ENCODE measurements at places on chromosomes 7 and 10.
A peak's percentile ranks its signal among the peaks of the same experiment; 100 is the strongest.

- no peak for DNase-seq
These were observed 347.0 kb upstream of the MTPN start for GRCh38 chr7:136324073-136324704.

- no peak for DNase-seq
These were observed 3.2 kb downstream of the GLI3 start for GRCh38 chr7:42233695-42234331.

GRCh38 chr7:91659096-91659495, 221.4 kb downstream of the MTERF1 start:
- DNase-seq, result no peak

DNA sequence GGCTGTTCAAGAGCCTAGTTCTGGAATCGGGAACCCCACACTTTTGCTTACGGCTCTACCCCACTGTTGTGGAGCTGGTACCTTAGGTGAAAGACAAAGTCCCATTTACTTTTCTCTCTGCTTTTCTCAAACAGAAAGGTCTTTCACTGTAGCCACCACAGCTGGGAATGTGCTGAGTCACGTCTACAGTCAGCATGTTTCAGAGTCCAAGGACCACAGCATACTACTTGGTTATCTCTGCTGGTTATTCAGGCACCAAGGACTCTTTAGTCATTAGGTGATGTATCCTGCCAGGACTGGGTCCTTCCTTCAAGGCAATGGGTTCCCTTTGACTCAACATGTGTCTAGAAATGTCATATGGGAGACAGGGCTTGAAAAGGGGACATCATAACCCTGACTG, 266.8 kb upstream of the STEAP1 start:
- DNase-seq, result no peak

GRCh38 chr10:78165617-78166016, 132.0 kb downstream of the RPS24 start:
- peak; percentile 31 for DNase-seq

DNA sequence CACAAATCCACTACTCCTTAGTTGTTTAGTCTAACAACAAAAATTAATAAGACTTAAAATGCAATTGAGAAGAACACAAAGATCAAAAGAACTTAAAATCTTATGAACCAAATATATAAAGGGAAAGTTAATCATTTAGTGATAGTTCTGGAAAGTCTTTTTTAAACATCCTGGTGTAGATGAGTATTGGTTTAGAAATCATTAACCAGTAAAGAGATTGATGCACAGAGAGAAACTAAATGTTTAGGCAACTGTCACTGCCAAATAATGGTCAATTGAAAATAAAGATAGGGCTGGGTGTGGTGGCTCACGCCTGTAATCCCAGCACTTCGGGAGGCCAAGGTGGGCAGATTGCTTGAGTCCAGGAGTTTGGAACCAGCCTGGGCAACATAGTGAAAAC, 44.9 kb downstream of the SP8 start:
- DNase-seq, result no peak

DNA sequence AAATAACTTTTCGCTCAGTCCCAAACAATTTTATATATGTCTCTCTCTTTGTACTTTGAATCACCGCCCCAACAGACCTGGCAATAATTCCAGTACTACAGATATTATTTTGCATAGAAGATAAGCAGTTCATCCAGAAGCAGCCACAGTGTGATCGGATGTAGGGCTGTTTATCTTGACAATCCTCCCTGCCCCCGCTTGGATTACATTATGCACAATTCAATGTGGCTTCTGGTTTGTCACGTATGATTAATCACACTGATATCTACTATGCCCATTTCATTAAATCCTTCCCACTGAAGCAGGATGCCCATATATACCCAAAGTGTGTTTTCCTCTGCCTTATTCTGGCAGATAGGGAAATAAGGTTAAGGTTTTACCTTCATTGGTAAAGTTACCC, 115.2 kb downstream of the PDE1C start:
- DNase-seq, result no peak

GRCh38 chr7:100208911-100209408, 10.8 kb upstream of the PVRIG start:
- no peak for DNase-seq

DNA sequence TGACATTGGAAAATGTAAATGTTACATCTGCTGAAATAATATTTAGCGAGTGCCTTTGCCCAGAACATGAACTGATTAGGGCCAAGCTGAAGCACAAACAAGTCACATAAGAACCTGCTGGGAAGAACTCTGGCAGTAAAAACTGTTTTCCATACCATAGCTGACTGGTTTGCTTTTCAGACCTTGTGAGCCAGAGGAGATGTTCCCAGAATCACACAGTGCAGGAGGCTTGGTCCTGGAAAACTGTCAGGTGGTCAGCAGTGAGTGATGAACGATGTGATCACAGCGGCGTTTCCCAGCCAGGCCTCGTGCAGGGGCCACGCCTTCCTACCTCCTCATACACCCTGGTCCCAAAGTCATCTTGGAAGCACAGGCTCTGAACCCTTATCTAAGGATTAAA, 164.2 kb upstream of the EEPD1 start:
- no peak for DNase-seq

DNA sequence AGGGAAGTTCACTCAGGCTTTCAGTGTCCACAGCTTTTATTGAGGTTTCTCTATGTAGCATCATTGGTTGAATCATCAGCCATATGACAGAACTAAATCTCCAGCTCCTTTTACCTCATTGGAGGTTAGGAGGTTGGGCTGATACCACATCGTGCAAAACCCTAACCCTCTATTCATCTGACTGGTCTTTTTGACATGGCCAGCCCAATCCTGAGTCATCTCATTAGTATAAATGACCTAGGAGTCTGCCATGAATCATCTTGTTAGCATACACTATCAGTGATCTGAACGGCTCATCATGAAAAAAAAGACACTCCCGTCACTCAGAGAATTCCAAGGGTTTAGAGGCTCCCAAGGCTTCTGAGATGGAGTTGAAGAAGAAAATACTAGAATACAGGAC, 669.8 kb upstream of the POT1 start:
- DNase-seq, result no peak

GRCh38 chr7:139647085-139647484, 123.6 kb downstream of the CLEC2L start:
- DNase-seq, result no peak

DNA sequence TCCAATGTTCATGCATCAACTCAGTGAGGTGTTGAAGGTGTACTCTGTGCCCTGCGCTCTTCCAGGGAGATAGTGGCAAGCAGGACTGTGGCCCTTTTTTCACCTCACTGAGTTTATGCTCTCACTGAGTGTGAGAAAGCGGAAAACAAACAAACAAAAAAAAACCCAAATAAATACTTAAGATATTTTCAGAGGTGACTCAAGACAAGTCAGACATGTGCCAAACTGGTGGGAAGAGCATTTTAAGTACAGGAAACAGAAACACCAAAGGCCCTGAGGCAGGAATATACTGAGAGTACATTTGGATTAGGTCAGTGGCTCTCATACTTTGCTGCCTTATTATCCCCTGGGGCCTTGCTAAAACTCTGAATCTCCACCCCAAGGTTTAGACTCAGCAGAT, 111.9 kb upstream of the IGFBP3 start:
- DNase-seq, result no peak

GRCh38 chr10:75432176-75432575, 752 bp downstream of the LRMDA start:
- DNase-seq, result no peak

DNA sequence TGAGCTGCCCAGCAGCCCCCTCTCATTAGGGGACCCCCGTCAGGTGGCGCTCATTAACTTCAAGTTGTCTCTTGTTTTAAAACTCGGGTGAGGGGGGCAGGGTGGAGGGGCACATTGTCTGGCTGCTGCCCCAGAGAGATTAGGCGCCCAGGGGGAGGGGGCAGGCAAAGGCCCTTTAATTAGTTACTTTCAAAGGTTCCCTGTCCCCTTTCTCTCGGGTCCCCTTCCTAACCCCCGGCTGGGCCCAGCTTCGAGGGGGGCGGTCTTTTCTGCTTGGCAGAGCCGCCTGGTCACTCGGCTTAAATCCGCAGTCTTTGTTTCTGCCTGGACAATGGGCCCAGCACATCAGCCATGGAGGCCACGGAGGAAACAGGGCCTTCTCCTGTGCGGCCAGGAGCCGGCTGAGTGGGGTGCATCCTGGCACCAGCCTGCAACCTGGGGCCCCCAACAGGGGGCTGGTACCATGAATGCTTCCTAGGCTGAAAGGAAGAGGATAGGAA, 38.9 kb upstream of the SLF2 start:
- no peak for DNase-seq

All from iPS DF 6.9 (cell line).